ENCODE measurements at places on chromosomes 16 and 17. TPM values are rescaled to one million over a fixed set of nuclear protein-coding genes. Genes with fewer than 3 reads are reported as not detected.

Gene MMP25
- not detected for total RNA-seq

Gene RABEP2
- 44.6 TPM for total RNA-seq

Gene FBXW10
- total RNA-seq = not detected

DNA sequence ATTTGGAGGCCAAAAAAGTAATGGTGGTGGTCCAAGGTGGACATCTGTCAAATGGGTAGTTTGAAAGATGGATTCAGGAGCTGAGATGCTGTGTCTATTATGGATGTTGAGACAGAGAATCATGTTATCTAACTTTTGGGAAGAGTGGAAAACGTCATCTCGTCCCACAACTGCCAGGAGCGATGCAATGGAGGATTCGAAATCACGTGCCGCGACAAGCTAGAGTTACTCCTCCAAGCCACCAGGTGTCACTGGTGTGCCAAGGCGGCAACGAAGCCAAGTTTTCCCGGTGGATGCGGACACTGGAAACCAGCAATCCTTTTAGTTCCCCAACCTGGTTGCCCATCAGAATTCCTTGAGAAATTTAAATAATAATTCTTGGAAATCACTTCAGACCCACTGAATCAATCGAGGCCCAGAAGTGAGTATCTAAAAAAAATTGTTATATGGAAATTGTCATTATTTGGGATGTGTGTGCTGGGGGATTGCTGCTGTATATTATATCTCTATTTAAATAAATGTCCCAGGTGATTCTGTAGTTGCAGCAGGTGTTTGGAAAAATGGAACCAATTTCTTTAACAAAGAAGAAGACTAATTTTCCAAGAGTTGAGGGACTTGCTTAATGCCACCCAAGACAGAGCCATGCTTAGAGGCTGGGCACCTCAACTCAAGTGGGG is 206.1 kb downstream of the HAPSTR1 start:
- DNase-seq = no peak

GRCh38 chr17:76452127-76452659 is 759 bp downstream of the UBE2O start:
- DNase-seq = no peak

- DNase-seq = no peak
These were observed 121.9 kb upstream of the PLCG2 start for GRCh38 chr16:81657224-81657623.
